ENCODE measurements at places on chromosomes 3 and 15.

- peak; percentile 37 for DNase-seq
Observed at GRCh38 chr3:32018757-32019564, 37.4 kb downstream of the ZNF860 start.

DNA sequence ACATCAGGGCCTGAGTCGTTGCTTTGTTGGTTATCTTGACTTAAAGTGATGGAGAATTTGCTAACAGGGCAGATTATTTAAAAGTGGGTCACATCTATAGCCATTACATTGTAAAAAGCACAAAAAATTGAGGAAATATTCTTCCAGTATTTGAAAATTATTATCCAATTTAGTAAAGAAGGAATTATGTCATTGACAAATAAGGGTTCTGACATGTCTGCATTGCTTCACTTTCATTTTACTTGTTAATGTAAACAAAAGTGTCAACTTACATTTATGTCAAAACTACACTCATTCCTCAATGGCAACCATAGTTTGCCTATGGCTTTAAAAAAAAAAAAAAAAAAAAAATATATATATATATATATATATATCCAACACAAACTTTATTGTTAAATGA, 3.4 kb upstream of the PARP14 start:
- no peak for DNase-seq

DNA sequence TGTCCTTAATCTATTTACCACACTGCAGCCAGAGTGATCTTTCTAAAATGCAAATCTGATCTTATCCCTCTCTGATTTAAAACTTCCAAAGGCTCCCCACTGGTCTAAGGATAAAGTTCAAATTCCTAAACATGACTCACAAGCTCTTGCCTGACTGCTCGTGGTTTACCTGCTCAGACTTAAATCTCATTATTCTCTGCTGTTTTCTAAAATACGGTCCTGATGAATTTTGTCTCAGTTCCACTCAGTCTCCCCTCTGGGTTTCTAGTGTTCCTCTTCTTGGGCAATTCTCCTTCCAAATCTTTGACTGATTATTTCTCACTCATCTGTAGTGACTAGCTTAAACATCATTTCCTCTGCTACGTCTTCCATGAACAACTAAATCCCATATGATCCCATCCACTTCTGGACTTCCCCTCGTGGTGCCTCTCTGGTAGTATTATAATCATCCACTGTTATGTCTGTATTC, 108.3 kb downstream of the P3H2 start:
- no peak for DNase-seq

DNA sequence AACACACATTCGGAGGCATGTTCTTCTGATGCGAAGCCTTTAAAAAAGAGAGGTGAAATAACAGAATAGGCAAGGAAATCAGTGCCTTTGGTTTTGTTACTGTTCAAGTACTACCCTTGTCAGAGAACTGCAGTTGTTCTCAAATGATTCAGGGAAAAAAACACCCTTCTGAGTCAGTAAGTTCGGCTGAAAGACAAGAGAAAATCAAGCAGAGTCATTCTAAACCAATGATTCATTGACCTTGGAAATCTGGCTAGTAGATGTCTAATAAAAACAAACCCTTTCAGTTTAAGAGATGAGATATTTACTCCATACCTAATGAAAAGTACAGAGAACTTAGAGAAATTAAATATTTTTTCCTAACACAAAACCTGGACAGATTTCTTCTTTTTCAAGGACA, 72.7 kb upstream of the ABI3BP start:
- no peak for DNase-seq

DNA sequence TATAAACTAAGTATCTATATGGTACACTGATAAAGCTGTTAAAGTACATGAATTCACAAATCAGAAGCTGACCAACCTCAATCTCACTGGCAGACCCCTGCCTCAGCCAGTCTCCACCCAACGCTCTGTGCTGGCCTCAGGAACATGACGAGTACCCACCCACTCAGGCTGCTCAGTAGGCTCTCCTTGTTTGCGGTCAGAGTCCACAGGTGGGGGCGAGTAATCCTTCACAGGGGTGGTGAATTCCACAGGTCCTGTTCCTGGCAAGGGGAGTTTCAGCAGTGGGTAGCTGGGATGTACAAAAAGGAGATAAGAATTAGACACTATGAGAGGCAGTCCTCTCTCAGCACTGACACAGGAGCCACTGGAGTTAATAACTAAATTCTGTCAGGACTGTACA, 40.9 kb downstream of the SCAP start:
- no peak for DNase-seq

- DNase-seq, result no peak
Observed at GRCh38 chr3:30691944-30692343, 85.5 kb downstream of the TGFBR2 start.

DNA sequence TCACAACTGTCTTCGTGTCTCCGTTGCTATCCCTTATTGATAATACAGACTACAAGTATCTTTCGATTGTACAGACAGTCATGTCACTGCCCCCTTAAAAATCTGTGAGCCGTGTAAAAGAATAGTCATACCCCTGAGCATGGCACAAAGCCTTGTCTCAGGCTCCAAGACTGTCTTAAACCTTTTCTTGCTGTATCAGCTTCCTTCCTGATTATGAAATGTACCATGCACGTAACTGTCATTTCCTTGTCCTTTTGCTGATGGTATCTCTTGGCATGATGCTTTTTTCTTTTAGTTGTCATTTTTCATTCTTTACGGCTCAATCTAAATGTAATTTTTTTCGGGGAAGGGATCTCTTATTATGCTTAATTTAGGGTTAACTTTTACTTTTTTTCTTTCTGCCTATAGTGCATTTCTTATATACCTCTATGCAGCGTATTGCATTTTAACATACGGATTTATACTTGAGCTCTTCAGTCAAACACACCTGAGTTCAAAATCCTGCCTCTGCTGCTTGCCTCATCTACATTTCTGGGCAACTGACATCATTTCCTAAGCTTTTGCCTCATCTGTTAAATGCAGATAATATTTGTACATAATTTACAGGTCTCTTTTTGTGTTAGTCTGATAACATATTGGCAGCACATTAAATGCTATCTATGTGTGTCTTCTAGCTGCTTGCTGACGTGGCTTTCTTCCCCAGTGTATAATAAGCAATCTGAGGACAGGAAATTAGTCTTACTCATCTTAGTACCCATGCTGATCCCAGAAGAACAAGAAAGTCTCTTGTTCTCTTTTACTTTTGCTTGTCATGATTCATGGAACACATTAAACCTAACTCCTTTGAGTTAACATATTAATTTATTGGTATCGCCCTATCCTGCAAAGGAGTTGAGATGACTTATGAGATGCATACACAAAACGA, 57.3 kb downstream of the ROBO2 start:
- DNase-seq, result no peak

DNA sequence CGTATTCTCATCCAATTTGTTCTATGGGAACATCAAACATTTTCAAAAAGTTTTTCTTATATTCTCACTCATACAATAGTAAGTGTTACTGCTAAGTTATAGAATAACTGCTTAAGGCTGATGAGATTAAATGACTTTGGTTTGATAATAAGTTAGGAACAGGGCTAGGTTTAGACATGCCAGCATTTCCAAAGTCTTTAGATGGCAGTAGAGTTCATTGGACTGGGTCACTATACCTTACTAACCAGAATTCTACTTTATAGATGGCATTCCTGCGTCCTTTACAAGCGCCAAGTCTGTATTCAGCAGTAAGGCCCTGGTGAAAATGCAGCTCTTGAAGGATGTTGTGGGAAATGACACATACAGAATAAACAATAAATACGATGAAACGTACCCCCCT, 21.7 kb downstream of the PLAAT1 start:
- DNase-seq, result no peak

DNA sequence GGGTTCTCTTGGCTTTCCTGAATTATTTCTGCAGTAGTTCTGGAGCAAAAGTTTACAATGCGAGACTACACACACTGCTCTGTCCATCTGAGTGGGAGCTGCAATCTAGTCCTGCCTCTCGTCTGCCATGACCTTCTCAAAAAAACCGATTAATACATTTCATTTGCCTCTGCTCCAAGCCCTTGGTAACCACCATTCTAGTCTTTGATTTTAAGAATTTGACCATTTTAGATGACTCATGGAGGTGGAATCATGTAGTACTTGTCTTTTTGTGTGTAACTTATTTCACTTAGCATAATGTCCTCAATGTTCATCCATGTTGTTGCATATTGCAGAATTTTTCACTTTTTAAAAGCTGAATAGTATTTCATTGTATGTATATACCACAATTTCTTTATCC, 356.9 kb downstream of the SV2B start:
- DNase-seq, result no peak

DNA sequence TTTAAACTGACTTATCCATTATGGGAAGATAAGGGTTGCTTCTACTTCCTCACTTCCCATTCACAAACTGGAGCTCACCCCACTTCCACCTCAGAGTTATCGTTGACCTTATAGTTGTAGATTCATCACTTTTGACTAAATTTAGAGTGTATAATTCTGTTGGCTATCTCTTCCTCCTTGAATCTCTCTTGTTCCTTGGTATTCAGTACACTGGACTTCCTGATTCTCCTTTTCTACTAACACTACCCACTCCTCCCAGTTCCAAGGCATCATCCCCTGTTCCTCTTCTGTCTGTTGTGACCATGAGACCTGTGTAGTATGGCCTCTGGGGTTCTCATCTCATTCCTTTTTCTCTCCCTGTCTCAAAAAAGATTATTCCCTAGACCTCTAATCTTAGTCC, 5.9 kb upstream of the GPR87 start:
- no peak for DNase-seq

- DNase-seq, result no peak
Observed at GRCh38 chr15:92074646-92075045, 221.1 kb downstream of the SLCO3A1 start.

DNA sequence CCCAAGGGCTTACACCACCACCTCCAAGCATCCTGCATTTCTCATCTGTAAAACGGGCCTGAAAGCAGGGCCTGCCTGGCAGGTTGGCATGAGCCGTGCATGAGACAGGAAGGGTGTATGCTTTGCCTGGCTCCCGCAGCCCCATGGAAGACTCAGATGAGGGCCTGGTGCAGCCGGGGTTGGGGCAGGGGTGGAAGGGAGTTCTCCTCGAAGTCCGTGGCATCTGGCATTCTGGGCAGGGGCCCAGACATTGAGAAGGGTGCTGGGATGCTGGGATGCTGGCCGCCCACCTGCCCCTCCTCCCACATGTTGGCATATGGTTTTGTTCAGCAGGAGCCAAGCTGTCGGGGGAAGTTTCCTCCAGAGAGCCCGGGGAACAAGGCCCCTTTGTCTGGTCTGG, 13.0 kb upstream of the FBLN2 start:
- no peak for DNase-seq

DNA sequence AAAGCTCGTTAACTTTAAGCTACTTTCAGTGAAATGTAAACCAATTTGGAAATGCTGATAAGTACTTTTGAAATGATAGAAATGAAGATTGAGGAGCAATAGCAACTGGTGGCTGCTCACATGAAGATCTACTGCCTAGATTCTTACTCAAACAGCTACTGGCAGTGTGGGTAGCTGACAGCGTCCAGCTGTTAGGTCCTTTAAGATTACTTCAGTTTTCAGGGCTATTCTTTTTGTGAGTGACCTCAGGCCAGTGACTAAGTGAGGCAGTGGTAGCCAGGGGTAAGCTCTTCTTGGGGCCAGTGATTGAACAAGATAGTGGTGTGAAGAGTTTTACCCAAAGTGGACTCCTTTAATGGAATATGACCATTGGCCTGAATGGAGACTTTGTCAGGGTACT, 41.3 kb downstream of the NECTIN3 start:
- DNase-seq, result no peak
